Motor neuron (in vitro differentiated cells): ENCODE measurements at places on chromosomes 5 and 9. TPM values are rescaled to one million over a fixed set of nuclear protein-coding genes. Genes with fewer than 3 reads are reported as not detected.

- ATAC-seq = peak; percentile 78
Measured at GRCh38 chr9:4604678-4605095, 57.4 kb upstream of the PLPP6 start.

DNA sequence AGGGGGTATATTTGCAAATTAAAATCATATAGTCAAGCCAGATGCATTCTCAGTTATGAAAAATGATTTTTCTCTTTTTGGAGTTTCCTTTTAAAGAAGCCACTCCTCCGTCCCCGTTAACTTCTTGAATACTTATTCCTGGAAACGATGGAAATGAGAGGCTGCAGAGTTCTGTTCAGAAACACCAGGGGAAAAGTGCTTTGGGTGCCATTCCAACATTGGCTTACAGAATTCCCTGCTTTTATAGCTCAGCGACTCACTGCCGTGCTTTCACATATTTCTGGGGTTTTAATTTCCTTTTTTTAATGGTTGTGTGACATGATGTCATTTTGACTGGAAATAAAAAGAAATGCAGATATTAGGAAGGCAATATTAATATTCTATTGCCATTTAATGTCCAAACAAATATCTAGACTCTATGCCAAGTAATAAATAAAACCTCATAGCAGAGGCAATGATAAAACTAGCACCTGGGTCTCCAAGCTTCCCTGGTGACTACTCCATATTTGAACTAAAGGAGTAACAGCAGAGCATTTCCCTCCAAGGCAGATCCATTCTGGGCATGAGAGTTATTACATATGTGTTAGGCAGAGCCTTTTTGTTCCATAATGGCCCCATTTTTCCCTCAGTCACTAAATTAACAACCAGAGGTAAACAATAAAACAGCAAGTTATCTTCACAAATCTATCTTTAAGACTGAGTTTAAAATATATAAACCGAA lies 363.4 kb downstream of the EBF1 start:
- no peak for ATAC-seq

GRCh38 chr5:154309371-154309745 lies 118.8 kb downstream of the GALNT10 start:
- ATAC-seq = peak; percentile 11

Gene FOXD4
- 0.60 and 1.3 TPM in 2 replicates for total RNA-seq
